ENCODE measurements at places on chromosomes 2 and 18.

GRCh38 chr2:222042666-222043065, 256.1 kb downstream of the PAX3 start:
- no peak for DNase-seq

GRCh38 chr2:207394812-207395534, 134.8 kb upstream of the CREB1 start:
- DNase-seq = no peak

DNA sequence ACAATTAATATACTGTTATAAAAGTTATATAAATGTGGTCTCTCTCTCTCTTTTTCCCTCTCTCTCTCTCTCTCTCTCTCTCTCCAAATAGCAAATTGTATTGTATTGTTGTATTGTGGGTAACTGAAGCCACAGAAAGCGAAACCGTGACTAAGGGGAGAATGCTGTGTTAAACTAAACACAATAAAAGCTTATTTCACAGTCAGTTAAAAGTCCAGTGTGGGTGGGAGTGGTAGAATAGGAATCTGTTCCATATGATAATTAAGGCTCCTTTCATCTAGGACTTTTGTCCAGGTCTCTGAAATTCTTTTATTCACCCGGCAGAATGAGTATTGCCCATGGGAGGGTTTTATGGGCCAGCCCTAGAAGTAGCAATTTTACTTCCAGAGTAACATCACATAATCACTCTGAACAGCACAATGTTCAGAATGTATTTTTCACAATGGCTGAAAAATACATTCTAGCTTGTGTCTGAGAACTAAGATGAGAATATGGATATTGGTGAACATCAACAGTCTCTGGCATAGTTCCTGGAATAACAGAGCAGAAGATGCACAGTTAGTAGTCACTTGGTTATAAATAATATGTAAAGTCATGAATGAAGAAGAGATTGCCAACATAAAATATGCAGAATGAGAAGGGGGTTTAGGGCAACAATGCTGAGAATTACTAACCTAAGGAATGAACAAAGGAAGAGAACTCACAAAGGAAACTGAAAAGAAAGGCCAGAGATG, 399.1 kb downstream of the PLCL1 start:
- DNase-seq = no peak

DNA sequence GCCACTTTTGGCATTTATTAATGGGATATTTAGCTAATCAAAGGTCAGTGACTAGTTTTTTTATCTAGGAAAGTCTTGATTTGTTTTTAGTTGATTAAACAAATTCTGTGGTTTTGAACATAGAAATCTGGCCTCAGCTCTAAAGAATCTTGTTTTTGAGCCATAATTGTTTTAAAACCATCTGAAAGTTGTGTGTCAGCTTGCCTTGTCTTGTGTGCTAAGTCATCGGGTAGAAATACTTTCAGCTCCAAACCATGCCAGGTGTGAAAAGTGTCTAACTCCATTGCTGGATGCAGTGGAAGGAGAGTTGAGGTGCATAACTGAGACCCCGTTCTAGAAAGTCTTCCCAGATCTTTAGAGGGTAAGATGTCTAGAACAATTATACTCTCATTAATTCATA, 22.7 kb downstream of the FARP2 start:
- DNase-seq = no peak

- DNase-seq = no peak
These were observed 331 bp downstream of the SERPINE2 start for GRCh38 chr2:224038830-224039079.
